ENCODE measurements at places on chromosomes 5 and 9.

DNA sequence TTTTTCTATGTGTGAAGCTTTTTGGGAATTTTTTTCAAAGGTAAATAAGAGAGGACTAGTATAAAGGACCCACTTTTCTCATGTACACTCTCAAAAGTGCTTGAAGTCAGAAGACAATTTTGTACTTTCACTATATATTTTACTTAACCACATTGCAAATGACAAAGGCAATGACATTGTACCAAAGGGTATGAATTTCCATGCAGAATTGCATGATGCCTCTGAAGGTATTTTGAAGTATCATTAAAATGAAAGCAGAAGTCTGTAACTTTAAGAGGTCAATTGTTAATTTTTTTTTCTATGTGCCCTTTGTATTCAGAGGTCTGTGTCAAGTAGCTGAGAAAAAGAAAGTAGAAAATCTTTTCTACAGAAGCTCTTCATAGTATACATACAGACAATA is 84.7 kb downstream of the ST8SIA4 start:
- no peak for DNase-seq

DNA sequence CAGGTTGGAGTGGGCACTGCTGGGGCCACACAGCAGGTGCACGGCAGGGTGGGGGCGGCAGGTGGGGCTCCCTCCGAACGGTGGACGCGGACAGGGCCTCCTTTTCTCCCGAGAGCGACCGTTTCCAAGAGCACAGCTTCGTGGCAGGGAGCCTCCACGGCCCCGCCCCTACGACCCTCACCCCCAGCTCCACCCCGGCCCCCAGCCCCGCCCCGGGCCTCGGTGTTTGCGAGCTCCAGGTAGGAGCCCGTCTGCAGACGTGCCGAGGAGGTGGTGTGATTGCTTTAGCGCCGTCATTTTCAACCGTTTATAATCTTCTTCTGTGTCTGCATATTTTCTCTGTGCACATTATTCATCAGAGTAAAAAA is 8.8 kb downstream of the GRIN1 start:
- DNase-seq: no peak

DNA sequence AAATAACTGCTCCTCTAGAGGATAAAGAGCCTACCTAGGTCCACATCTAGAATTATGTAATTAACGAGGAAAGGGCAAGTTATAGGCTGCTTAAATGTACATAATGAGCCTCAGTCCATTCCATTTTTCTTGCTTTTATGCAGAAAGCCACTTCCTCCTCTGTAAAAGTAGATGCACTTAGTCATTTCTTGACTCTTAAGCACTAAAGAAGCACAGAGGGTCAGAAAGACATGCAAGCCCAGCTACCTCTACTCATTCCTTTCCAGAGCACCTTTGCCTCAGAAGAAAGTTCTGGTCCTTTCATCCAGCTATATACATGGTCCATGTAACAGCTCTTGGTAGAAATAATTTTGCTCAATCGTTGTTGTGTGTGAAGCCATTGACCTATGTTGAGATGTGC is 308.0 kb upstream of the NREP start:
- no peak for DNase-seq

- DNase-seq: no peak
These were observed 20.6 kb downstream of the TPPP start for GRCh38 chr5:672329-673160.

DNA sequence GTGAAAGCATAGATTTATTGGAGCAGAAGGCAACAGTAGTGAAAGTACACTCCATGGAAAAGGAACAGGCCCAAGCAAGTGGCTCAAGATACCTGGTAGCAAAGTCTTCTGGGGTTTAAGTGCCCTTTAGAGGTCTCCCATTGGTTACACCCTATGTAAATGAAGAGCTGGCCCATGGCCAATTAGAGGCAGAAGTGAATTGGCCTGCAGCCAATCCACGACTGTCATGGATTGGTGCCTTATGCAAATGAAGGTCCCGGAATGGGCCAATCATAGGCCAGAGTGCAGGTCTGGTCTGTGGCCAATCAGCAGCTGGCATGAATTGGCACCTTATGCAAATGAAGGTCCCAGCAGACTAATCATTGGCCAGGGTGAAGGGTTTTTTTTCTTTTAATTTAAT is 64.2 kb upstream of the PCSK5 start:
- no peak for DNase-seq

DNA sequence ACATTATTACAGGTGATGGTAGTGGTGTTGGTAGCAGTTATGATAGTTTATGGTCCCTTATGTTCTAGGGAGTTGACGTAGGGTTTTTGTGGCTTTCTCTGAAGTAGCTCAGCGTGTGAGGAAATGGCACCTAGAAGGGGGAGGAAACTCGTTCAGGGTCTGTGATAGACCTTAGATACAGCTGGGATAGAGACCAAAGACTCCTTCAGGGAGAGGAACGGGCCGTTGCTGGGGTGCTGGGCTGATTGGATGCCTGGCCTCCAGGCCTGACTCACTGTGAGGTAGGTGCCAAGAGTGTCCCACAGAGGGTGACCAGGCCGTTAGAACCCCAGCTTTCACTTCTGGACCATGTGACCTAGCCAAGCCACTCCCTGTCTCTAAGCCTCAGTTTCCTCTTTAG is 96.6 kb downstream of the DAB2IP start:
- no peak for DNase-seq

- no peak for DNase-seq
These were observed 15.9 kb downstream of the NFIL3 start for GRCh38 chr9:91407580-91408318.

DNA sequence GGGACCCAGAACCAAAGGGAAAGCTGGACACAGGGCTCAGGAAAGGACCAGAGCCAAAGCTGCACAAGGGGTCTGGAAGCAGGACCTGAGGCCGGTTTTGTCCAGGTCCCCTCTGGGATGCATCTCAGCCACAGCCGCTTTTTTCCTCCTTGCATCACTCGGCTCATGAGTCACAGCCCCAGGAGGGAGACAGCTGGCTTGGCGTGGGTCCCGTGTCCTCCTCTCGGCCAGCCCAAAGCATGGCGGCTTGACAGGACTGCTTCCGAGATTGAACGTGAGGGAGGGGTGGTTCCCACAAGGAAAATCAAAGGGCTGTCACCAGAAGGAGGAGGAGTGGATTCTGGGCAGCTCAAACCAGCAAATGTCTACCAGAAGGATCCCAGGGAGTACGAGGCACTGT is 56.7 kb upstream of the CPLX2 start:
- DNase-seq: no peak

DNA sequence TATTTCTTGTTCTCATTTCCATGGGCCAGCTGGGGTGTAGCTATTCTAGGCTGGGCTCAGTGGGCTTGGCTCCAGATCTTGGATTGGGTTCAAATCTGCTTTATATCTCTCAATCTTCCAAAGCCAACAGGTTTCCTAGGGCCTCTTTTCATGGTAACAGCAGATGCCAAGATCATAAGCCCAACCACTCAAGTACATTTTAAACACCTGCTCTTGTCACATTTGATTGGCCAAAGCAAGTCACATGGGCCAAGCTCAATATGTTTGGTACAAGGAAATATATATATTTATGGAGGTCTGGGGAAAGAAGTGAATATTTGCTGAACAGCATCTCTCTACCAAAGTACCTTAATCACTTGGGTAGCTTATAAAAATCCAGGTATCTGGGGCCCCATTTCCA is 49.5 kb downstream of the MRRF start:
- no peak for DNase-seq

DNA sequence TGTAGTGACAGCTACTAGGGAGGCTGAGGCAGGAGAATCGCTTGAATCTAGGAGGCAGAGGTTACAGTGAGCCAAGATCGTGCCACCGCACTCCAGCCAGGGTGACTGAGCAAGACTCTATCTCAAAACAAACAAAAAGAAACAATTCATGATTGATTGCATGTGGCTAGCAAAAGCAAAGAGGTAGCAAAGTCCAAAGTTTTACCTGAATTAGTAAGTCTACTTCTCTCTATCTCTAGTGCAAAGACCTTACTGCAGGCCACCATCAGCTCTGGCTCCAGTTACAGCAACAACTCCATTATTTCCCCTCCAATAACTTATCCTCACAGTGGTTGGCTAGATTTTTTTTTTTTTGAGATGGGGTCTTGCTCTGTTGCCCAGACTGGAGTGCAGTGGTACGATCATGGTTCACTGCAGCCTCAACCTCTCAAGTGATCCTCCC is 6.2 kb upstream of the SAR1B start:
- no peak for DNase-seq

DNA sequence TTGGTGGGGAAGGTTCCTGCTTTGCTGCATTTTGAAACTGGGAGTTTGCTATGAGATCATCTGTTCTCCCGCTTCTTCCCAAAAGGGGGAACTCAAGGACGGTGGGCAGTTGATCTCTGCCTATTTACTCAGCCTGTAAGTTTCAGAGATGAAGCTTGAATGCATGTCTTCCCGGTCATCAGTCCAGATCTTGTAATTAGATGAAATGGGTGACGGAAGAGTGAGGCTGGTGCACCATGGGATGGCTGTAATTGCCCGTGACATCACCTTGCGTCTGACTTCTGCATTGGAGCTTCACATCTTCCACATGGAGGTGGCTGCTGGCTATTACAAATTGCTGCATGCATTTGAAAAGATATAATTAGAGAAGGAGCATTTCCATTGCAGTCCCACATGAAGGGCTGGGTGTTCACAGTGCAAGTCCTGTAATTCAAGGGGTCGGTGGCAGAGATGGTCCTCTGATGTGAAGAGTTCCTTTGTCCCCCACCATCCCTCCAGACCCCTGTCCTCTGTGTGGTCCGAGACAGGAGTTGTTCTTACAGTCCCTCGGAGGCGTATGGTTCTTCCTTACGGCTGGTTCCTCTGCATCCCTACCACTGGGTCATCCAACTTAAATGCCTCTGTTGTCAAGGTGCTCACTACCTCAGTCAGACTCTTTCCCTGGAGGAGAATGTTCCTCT is 72.9 kb downstream of the ZNF618 start:
- no peak for DNase-seq

DNA sequence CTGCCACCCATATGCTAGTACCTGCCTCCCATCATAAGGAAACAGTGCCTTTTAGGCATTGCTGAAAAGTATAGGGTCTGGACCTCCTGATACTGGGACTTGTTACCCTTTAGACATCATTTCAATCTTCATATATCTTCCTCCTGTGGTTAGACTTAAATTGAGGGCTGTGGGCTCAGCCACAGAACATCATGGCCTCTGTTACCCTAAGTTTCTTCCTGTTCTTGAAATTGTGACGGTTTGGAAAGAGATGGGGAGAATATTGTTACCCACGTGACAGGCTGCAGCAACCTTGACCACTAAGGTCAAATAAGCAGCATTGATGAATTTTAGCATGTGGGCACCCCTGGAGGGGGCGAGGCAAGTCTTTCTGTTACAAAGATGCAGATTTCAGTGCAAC is 87.7 kb downstream of the PDE8B start:
- no peak for DNase-seq

- no peak for DNase-seq
These were observed 1.3 kb downstream of the MOB3B start for GRCh38 chr9:27528076-27528885.

DNA sequence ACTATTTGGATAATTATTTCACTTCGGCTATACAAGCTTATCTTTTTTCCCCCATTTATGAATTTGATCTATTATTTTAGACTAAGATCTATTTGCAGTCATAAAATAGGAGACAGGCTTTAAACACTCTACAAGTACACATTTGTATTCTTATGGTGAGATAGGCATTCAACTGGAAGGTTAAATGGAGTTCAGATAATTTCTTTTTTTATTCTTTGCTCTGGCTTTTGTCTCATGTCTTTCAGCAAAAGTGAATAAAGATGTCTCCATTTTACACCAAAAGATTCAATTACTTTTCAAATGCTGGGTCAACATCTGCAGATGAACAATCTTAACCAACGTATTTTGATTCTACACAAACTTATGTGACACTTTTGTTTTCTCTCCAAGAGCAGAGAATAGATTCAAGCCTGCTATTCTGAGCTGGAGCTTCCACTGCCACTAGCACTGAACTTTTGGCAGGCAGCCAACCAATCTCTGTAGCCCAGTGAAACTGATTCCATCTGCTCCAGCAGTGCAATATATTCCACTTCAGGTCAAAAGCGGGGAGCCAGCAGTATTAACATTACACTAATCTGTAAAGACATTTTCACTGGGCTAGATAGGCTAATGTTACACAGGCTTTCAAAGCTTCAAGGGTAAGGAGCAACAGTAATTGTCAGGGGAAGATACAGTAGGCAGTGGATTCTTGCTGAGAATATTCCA is 452.0 kb upstream of the ZNF608 start:
- DNase-seq: no peak

DNA sequence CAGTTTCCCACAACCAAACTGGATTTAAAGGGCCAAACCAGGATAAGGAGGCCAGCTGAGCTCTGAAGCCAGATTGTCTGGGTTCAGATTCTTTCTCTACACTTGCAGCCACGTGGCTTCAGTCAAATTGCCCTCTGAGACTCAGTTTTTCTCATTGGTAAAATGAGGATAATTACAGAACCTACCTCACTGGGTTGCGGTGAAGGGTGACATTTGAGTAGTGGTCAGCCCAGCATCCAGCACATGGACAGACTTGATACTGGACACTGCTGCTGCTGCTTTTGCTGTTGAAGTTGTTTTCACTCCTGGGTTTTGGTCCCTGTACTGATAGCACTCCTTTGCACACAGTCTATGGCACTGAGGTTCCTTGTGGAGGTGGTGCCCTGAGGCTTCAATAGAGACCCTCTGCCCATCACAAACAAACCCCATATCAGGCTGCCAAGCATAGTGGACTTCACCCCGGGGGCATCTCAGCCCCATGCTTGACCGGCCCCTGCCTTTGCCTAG is 25.7 kb upstream of the CDKN2AIPNL start:
- no peak for DNase-seq

Measured in HL-60 (cell line).